ENCODE measurements at places on chromosomes 12 and 14.

DNA sequence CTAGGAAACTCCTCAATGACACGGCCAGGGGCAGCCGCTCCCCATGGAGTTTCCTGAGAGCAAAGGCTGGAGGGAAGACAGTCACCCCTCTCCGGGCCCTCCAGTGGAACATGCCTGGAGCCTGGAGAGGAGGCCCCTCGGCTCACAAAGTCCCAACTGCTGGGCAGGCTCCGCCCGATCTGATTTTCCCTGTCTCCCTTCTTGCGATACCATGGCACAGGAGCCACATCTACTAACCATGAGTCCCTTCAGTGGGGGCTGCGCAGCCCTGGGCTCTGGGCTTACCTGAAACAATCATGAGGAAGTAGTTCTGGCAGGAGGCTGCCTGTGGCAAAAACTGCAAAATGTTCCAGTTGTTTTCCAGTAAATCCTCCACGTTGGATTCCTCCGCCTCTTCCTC, 15.3 kb downstream of the P2RX2 start:
- no peak for DNase-seq

DNA sequence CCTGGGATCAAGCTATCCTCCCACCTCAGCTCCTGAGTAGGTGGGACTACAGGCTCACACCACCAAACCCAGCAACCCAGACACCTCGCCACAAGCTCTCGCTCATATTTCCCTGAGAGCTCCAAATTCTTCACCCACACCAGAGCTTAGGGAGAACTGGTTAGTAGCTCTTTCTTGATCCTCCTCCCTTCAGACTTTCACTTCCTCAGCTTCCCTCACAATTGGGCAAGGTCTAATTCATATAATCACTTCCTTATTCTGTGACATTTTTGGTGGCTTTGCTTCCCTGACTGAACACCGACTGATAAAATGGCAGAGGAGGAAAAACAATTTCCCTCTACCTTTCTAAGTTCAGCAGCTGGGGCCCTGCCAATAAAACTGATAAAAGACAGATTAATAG, 88.5 kb downstream of the GXYLT1 start:
- DNase-seq, result no peak

DNA sequence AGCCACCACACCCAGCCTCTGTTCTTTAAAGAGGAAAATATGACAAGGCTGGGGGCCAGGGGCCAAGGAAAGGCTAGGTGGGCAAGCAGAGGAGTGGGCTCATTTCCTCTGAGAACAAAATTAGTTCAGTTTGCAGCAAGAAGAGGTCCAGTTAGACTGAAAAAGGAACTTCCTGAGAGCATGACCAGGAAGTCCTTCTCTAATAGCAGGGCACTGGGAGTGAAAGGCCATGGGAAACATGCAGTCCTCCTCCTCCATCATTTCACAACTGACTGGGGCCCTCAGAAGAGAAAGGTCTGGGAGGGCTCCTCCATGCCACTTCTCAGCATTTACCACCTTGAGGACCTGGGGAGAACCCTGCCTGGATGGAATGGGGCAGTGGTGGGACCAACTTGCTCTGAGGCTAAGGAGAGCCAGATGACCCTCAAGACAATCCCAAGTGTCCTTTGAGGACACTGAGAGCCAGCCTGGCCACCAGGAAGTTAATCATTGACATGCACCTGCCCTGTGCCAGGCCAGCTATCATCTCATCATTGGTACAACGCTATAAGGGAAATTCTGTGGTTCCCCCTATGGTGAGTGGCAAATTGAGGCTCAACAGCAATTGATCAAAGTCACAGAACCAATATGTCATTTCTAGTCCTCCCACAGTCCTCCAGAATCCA, 2.0 kb downstream of the AQP2 start:
- DNase-seq, result no peak

GRCh38 chr14:69658664-69659261, 47.4 kb downstream of the SUSD6 start:
- DNase-seq, result no peak

GRCh38 chr12:53190108-53190729, 9.5 kb upstream of the CSAD start:
- DNase-seq, result no peak

DNA sequence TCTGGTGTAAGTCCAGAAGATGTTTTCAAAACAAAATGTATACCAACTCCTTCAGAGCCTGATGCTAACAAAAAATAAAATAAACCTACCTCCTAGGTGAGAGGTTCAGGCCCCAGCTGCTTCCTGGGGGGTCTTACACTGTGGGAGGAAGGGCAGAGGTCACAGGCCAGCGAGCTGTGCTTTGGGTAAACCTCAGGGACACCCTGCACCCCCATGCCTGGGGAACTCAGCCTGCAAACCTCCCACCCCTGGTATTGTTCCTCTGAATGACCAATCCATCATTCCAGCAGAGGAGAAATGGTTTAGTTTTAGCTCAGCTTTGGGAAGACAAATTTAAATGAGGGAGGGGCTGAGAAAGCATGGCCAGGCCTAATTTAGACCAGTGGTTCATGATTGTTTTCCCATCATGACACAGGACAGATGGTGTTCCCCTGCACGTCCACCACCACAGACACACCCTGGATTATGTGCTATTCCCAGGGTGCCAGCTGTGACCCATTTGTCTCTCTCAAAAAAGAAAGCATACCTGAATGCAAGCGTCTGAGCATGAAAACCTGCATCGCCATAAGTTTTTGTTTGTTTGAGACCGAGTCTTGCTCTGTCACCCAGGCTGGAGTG, 14.5 kb upstream of the TFCP2 start:
- DNase-seq, result no peak

- no peak for DNase-seq
These were observed 166.0 kb downstream of the RPS29 start for GRCh38 chr14:49420201-49420600.

- DNase-seq, result no peak
These were observed 2.6 kb upstream of the TAMALIN start for GRCh38 chr12:52004042-52004648.

GRCh38 chr14:67892466-67893100, 73.0 kb downstream of the RAD51B start:
- no peak for DNase-seq

DNA sequence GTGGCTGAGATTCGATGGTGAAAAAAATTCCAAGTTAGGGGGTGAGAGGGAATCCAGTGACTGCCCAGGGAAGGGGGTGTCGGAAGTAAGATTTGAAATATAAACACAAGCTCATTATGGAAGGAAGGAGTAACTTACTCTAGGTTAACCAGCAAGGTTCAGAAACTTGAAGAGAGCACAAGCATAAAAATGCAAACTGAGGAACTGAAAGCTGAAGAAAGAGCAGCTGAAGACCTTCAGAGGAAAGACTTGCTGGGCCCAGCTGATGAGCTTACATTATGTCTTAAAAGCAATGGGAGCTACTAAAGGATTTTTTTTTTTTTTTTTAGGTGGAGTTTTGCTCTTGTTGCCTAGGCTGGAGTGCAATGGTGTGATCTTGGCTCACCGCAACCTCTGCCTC, 189.7 kb upstream of the GRIN2B start:
- DNase-seq, result no peak

DNA sequence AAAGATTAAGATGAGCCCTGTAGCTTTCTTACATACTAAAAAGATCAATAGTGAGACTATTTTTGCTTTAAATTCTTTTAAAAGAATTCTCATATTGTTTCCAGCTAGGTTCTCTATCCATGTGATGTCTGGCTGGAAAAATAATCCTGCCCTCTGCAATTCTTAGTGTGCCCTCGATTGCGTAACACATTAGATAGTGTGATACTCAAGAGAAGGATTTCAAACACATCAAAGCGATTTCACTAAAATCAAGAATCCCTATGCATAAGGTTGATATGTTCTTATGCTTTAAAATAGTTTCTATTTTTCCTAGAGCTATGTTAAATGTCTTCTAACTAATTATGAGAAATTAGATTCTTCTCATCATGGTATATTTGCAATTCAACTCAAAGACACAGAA, 127.3 kb upstream of the PLEKHA5 start:
- DNase-seq, result no peak

- DNase-seq, result no peak
These were observed 9.9 kb downstream of the FOXA1 start for GRCh38 chr14:37585101-37585511.

DNA sequence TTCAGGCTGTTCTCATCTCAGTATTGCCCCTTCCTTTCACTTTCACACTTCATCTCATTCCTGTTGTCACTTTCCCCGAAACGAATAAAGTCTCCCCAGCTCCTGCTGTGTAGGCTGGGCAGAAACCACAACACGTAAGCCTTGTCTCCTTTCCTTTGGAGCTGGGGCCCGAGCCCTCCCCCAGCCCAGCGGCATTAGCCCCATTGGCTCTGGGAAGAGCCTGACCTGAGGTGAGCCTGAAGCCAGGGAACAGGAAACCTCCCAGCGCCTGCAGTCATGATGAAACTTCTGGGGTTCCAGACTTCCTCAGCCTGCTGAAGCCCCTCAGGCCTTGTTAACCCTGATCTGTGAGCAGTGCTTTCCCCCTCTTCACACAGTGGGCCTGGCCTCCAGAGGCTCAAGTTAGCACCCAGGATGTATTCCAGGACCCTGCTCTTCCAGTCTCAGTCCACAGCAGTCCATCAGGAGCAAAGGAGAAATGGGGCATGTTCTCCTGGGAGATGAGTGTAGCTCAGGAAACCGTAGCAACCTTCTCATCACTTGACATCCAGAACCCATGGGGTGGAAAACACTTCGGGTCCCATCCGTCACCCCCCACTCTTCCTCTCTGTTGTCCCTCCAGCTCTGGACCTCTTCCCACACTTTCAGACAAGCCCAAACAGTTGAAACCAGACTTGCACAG, 21.8 kb downstream of the VASH1 start:
- DNase-seq, result no peak

- peak; percentile 86 for DNase-seq
These were observed 13.1 kb downstream of the ASIC1 start for GRCh38 chr12:50070314-50071060.

DNA sequence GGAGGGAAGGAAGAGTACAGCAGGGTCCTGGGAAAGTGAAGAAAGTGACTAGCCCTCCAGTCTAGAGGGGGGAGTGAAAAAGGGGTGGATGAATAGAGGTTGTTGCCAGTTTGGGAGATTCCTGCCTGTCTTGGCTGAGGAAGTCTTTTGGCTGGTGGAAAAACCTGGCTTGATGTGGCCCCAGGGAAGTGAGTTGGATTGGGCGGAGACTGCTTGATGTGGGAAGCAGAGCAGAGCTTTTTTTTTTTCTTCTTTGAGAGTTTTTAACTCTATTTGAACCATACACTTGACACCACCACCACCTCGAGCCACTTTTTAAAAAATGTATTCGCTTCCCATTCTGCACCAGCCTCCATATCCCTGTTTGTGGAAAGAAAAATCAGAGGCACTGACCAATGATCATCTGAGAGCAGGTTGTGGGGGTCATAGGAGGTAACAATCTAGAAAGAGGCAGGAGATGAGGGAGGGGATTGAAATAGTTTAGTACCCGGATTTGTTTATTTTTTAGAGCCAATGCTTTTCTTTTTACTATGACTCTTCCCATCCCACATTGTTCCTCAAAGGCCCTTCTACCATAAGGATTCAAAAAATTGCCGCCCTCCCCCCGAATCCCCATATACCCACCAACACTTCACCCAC, 690 bp upstream of the DTX3 start:
- DNase-seq, result peak; percentile 81

DNA sequence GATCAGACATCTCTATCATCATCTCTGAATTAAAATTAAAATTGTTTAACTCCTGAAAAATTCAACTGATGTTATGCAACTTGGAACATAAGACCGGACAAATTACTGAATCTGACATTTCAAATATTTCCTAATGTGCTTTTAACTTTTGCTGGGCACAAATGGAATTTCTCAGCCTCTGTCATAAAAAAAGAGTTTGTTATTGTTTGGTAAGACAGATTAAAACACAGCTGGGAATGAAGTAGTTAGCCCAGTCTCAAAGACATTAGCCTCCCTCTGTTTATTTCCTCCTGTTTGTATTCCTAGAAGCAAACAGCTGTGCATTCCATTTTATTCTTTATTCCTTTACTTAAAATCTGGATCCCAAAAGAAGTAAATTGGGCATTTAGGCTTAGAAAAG, 29.4 kb downstream of the PLEKHA5 start:
- DNase-seq, result no peak

- peak; percentile 59 for DNase-seq
These were observed 8.3 kb downstream of the CISTR start for GRCh38 chr12:53743266-53744129.

GRCh38 chr14:68094752-68095151, 275.2 kb downstream of the RAD51B start:
- DNase-seq, result no peak

DNA sequence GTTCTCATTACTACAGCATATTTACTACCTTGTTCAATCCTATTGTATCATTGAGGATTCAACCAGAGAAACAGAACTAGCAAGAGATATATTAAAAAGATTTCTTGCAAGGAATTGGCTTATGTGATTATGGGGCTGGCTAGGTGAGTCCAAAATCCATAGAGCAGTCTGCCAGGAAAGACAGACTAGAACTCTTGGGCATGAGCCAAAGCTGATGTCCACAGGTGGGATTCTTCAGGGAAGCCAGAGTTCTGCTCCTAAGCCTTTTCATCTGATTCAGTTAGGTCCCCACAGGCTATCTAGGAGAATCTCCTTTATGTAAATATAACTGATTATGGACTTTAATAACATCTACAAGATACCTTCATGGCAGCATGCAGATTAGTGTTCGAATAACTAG, 26.0 kb downstream of the PELI2 start:
- no peak for DNase-seq

DNA sequence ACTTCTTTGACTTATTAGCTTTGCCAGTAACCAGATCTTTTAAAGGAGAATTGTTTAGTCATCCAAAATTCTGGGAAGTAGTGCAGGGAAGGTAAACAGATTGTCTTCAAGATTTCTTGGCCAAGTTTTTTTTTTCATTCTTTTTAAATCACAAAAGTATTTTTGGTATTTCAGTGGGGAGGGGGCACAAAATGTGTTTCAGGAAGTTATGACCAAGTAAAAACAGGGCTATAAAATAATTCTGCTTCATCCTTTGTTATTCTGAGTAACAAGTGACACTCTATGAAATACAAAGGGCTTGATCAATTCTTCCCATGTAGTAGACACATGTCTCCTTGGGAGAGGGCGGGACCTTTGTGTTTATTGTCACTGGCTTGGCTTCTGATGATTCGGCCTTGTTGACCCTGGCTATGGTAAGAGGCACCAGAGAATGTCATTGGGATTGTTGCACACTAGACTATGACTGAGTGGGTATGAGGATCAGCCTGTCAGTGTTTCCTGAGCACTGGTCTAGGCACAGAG, 55.4 kb downstream of the SUSD6 start:
- DNase-seq, result no peak

GRCh38 chr12:31973818-31974217, 14.6 kb downstream of the RESF1 start:
- no peak for DNase-seq

- no peak for DNase-seq
These were observed 275.1 kb downstream of the IPO8 start for GRCh38 chr12:30420561-30420960.

GRCh38 chr12:49705479-49706134, 1.6 kb downstream of the FMNL3 start:
- DNase-seq, result no peak

GRCh38 chr12:26554332-26554731, 278.7 kb downstream of the ITPR2 start:
- no peak for DNase-seq

DNA sequence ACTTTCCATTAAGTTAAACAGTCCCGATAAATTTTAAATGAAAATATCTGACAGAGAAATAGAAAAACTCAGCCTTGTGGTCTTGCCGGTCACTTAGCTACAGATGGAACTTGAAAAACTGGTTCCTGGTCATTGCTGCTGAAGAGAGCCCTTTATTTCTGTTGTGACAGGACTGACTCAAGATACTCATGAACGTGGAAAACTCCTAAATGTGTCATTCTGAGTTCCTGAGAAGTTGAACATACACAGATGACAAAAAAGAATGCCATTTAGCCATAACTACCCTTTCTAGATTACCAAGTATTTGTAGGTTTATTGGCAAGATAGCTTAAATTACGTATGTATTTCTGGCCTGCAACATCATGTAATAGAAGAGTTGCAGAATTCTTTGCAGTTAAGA, 134.2 kb downstream of the HMGA2 start:
- DNase-seq, result no peak

Measured in left forelimb (tissue), 1 donor.